ENCODE measurements at places on chromosomes 2 and 18.

GRCh38 chr18:62637807-62638687 lies 77.3 kb upstream of the PHLPP1 start:
- peak; percentile 32 for DNase-seq

DNA sequence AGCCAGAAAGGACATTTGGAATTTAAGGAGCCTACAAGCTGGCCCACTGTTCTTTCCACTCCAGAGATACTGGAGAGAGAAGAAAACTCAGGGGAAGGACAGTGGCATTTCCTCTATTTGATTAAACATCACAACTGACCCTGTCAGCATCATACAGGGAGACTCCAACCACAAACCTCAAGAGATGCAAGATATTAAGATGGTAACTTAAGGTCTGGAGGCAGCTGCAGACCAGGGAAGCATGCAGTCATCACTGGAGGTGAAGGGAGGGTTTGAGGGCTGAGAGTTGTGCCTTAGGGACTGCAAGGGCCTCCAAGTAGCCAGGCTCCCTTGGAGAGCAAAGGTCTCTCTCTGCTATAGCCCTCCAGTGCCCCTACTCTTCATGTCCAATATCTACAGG lies 67.4 kb downstream of the RNF152 start:
- no peak for DNase-seq

GRCh38 chr18:80006724-80007123 lies 18.4 kb upstream of the TXNL4A start:
- no peak for DNase-seq

GRCh38 chr2:28488083-28488830 lies 7.6 kb upstream of the PLB1 start:
- no peak for DNase-seq

GRCh38 chr2:55395724-55396605 lies 23.7 kb downstream of the CCDC88A start:
- DNase-seq: no peak

GRCh38 chr2:104866883-104867812 lies 13.2 kb downstream of the POU3F3 start:
- no peak for DNase-seq

DNA sequence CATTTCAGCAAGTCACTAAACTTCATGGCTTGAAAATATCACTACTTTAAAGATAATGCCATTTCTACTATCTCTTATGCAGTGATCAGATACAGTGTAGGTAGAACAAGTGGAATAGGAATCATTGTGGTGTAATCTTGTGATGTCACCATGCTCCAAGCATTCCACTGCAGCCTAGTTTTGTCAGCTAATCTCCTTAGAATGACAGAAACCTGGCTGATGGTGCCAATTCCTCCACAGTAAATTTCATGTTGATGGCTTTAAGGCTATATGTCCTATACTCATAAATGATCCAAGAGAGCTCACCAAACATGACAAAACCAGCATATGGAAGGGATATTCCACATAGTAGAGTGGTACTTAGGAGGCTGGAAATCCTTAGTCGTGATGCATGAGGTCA lies 184.9 kb downstream of the PDE1A start:
- no peak for DNase-seq

GRCh38 chr18:22912835-22913234 lies 20.3 kb upstream of the RBBP8 start:
- no peak for DNase-seq

DNA sequence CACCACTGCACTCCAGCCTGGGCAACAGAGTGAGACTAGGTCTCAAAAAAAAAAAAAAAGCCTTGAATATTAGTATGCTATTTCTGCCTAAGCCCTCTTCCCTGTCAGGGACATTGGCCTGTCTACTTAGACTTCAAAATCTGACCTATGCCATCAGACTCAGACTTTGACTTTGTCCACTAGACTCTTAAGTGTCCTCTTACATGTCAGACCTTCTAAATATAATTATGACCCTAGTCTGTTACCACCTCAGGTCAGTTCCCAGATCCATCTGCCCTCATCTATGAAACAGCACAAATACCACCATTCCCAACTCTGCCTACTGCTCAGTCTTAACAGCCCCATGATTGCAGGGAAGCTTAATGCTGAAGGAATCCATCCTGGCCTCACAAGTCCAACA lies 244.6 kb downstream of the ZEB2 start:
- no peak for DNase-seq

DNA sequence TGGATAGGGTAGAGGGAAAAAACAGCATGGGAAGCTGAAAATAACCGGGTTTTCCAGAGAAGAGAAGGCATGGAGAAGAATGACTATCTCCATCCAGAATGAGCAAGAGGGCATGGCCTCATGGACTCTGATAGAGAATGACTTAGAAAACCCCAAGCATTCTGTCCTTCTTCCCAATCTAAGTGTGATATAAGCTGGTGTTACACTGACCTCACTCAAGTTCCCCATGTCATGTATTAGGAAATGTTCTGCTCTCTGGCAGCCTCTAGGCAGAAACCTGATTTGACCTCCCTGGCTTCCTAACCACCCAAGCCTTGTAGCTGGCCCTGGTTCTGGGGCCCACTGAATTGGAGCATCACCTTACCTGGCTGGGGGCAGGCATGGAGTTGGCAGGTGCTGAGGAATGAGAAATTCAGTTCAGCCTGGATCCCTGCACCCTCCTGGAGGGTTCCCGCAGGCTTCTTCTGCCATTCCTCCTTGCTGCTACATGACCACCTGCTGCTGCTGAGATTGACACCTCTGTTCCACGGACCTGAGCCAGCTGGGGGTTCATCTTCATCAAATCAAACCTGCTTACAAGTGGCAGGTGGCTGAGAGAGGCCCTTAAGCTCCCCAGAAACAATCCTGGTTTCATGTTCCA lies 5.2 kb upstream of the SIGLEC15 start:
- no peak for DNase-seq

Measured in stimulated activated CD8-positive, alpha-beta memory T cell treated with anti-CD3 and anti-CD28 coated beads, Interleukin-15, amount 100 ng/mL, for 48 hours (primary cell).